ENCODE measurements at places on chromosomes 1 and 21.

GRCh38 chr1:236370420-236370819 lies 23.7 kb upstream of the EDARADD start:
- no peak for DNase-seq

- DNase-seq, result no peak
Observed at GRCh38 chr1:150559656-150560010, 10.4 kb downstream of the ADAMTSL4 start.

- DNase-seq, result no peak
Observed at GRCh38 chr1:197775282-197776262, at the start of gene DENND1B. TSS of gene DENND1B (minus strand) at chr1:197775480. CDS start at chr1:197775155, 325 bp downstream.

DNA sequence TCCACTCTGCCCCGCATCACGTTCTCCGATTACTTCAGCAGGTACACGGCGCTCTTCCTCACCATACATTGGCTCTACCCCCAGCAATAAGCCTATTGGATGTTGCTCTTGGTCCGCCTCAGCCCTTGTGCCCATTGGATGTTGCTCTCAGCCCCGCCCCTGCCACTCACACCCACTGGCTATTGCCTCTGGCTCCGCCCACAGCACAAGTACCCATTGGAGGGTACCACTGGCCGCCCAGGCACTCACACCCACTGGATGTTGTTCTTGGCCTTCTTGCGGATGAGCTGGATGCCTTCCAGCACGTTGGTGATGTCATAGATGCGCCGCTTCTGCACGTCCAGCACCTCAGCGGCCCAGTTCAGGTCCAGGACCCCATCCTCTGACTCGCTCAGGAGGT lies 9.4 kb downstream of the E2F2 start:
- no peak for DNase-seq

DNA sequence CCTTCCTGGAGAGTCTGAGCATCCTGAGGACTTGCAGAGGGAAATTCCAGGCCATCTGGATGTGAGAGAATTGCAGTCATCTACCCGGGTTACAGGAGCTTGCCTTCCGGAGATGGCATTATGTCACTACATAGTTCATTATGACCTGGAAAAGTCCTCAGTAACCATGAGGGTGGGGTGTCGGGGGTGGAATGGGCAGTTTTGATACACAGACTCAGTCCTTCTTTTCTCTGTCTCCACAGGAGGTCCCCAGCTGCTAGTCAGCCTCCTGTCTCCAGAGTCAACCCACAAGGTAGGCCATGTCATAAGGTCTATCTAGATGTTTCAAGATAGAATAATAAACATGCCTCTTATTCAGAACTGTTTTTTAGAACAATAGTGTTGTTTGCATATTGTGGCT lies 268.2 kb upstream of the SGIP1 start:
- DNase-seq, result no peak

- DNase-seq, result no peak
Observed at GRCh38 chr1:61173118-61173517, 90.8 kb downstream of the NFIA start.
